LHCN-M2 (cell line): ENCODE measurements at places on chromosomes 5 and 9. TPM values are rescaled to one million over a fixed set of nuclear protein-coding genes. Genes with fewer than 3 reads are reported as not detected.

DNA sequence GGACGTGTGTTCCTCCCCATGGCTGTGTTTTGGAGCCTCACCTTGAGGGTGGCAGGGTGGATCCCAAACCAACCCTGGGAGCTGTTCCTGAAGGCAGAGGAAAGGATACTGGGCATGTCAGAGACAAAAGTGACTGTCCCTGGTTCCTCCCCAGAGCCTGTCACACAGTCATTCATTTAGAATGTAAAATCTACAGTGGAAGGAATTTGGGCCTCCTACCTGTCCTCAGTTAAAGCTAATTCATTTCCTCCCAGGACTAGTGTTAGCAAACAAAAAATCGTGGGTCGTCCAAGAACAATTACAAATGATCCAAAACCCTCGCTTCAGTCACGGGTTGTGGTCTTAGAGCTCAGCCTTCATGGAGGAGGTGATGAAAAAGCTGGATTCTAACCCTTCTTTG is 83.2 kb downstream of the NDFIP1 start:
- no peak for DNase-seq

Gene TLE1
- 39.5 and 40.3 TPM in 2 replicates for total RNA-seq

Gene BARHL1
- total RNA-seq, result not detected in 2 replicates

Gene CLTB
- total RNA-seq, result 138 and 149 TPM in 2 replicates

GRCh38 chr5:93721071-93721470 is 20.3 kb downstream of the POU5F2 start:
- DNase-seq, result no peak

- DNase-seq, result no peak
Measured at GRCh38 chr9:38482918-38483592, 58.8 kb upstream of the IGFBPL1 start.

Gene GARIN3
- total RNA-seq, result not detected in 2 replicates

Gene OR1Q1
- not detected in 2 replicates for total RNA-seq

Gene ARHGAP26
- 1.0 TPM in 2 replicates for total RNA-seq

- DNase-seq, result no peak
Measured at GRCh38 chr5:157912621-157913325, 53.8 kb upstream of the CLINT1 start.
